ENCODE measurements at places on chromosomes 4 and X.

GRCh38 chr4:4412641-4413372 lies 25.9 kb downstream of the NSG1 start:
- DNase-seq, result no peak

- no peak for DNase-seq
Observed at GRCh38 chr4:170875868-170876267, 786.1 kb upstream of the AADAT start.

DNA sequence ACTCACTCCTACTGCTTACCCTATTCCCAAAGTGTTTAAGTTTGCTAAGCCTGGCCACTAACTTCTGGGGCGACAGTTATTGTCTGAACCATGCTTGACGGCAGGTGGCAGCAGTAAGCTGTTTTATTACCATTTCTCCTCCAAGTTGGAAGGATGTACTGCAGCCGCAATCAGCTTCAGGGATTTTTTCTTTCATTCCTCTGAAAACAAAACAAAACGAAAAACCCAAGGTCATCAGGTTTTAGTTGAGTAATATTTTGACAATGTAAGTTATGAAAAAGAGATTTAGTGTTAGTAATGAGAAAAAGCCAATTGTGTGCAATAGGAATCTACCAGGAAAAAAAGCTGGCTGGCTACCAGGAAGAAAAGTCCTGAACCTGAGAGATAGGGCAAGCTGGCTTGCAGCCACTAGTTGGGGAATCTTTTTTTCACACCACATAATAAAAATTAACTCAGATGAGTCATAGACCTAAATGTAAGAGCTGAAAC lies 13.2 kb upstream of the RAB9B start:
- no peak for DNase-seq

DNA sequence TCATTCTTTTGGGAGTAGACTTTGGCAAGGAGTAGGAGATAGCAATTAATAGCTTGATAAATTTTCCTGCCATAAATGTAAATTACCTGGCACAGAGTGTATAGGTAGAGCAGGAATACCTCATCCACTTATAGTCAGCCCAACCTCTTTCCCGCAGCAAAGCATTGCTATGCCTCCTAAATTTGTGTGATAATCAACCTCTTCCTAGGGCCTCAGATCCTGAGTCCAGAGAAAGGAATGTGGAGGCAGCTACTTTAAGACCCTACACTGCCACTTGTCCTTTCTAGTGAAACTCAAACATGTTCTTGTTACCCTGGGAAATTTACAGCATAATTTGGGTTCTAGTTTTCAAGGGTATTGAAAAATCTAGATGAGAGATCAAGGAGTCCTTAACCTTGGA lies 919.0 kb downstream of the RAPGEF2 start:
- no peak for DNase-seq

GRCh38 chr4:56666279-56666678 lies 14.8 kb downstream of the HOPX start:
- DNase-seq, result no peak

GRCh38 chrX:41406201-41406600 lies 40.9 kb upstream of the NYX start:
- DNase-seq, result no peak

GRCh38 chr4:136650541-136651277 lies 881.6 kb downstream of the PCDH18 start:
- no peak for DNase-seq

- DNase-seq, result no peak
Observed at GRCh38 chrX:133405498-133406185, 9.6 kb downstream of the GPC4 start.

DNA sequence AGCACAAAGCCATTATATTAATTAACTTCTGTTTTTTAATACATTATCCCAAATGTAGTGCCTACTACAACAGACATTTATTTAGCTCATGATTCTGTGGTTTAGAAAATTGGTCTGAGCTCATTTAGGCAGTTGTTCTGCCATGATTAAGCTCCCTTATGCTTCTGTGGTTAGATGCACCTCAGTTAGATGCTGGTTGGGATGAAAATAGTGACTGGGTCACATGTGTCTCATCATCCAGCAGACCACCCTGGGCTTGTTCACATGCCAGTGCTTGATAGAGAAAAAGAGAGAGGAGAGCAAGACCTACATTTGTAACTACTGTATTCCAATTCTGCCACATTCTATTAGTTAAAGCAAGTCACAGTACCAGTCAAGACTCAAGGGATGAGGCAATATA lies 376.4 kb upstream of the GNPDA2 start:
- DNase-seq, result no peak

- DNase-seq, result no peak
Observed at GRCh38 chr4:157898836-157899605, 273.8 kb downstream of the GASK1B start.

DNA sequence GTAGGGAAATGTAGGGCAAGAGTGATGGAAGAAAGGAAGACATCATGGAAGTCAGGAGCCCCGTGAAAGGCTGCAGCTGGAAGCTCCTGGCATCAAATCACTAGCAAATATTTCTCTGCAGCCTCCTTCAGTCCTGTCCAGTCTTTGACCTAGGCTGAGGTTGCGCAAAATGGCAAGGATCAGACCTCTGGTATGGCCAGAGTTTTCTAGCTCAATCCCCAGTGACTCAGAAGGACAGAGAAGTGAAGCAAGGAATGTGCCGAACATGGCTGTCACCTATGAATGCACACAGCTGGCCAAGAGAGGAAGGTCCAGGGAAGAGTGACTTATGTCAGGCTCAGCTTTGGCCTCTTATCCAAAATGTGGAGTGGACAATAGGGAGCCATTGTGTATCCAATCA lies 71.1 kb upstream of the PHOX2B start:
- no peak for DNase-seq

DNA sequence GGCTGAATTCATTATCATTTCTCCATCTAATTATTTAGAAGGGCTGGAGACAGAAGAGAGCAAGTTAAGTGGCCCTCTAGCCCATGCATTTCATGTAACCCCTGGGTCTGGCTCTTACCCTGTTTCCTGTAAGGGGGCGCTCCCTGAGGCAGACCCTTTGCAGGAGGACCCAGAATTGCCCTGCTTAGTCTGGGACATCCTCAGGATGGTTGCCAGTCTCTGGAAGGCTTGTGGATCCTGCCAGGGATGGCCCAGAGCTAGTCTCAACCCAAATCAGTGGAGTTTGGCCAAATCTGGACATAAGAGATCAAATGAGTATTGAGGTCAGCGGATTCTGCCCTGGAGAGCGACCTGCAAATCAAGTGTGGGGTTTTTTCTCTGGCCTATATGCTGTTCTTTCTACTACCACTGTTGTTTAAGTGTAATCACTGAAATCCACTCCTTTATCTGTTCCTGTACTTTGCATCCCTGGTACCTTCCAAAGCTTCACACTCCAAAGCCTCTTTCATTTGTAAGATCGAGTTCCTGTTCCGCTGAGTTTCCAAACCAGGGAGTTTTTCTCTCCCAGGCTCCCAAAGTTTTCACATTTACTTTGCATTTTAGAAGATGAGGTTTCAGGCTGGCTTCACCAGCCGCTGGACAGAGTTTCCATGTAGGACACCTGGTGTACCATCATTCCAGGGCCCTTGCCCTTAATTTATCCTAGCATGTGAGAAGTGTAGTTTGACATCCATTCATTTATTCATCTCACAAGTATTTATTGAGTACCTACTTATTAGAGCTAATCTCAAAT lies 6.3 kb downstream of the KLF3 start:
- no peak for DNase-seq

DNA sequence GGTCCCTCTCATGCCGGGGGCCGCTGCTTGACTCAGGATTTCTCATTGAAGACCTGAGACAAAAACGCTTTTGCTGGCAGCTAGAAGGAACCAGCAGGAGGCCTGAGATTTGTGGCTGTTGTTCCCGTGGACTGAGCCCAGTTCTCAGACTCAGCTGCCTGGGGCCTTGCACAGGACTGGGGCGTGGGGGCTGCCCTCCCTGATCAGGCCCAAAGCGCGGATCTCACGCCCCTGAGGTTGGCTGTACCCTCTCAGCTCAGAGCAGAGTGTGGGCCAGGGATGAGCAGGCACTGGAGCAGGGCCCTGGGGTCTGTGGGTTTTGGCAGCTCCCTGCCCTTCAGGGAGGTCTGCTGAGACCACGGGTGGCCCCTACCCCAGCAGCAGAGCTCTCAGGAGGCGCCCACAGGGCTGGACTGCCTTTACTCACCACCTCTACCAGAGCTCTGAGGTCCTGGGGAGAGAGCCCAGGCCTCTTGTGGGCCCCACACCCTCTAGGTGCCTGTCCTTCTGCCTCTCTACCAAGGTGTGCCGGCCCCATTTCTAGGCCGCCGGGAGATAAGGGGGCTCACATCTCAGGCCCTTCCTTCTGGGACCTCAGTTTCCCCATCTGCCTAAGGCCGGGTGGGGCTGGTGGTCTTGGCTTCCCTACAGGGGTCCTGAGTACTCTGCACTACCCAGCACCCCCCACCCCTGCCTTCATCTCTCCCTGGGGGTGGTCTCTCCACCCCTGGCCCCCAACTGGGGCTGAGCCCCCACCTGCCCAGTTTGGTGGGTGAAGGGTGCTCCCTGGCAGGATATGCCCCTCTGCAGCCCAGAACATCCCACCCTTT lies 5.6 kb downstream of the MSANTD1 start:
- DNase-seq, result no peak

DNA sequence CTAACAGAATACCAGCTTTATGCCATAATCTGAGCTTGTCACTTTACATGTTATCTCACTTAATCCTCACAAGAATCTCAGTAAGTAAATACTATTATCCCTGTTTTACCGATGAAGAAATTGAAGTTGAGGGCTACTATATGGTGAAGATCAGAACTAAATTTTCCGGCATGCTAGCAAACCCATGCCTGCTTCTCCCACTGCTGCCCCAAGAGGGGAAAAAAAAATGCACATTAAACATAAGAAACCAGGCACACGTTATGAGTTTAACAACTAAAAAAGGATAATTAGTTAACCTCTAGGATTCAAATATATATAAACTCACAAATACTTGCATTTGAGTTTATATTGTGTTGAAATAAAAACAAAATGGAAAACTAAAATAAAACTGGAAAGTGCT lies 10.8 kb downstream of the SLC10A7 start:
- DNase-seq, result no peak

GRCh38 chr4:53653484-53654053 lies 62.3 kb upstream of the LNX1 start:
- no peak for DNase-seq

- DNase-seq, result no peak
Observed at GRCh38 chrX:49977319-49978090, 55.1 kb downstream of the CLCN5 start.

DNA sequence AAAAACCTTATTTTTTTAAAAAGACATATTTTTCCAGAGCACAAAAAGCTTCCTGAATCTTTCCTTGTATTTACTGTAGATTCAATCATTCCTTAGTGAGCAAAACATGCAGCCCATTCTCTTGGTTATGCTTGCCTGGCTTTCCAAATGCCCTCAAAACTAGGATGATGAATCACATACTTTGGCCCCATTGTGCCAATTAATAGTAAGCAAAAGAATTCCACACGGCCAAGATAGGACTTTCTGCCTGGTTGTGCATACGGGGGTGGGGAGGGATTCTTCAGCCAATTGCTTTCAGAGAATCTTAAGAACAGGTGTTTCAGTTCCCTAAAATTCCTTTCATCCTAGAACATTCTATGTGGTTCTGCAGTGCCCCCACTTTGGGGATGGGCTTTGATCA lies 7.0 kb downstream of the RAI2 start:
- DNase-seq, result no peak

DNA sequence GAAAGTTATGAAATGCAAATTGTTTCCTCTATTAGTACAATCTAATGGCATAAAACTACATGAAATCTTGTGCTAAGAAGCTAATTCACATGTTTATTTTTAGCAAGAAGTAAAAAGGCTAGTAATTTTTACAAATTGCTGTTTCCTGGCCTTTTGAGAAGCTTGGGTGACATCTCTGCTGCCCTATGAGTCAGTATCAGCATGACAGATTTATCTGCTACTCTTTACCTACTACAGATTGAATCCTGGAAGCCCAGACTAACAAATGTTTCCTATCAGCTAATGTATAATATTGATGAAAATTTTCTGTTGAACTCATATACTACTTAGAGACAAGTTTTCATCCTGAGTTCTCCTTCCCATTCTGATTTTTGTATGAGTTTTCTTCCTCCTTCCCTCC lies 232.4 kb downstream of the DCTD start:
- no peak for DNase-seq

DNA sequence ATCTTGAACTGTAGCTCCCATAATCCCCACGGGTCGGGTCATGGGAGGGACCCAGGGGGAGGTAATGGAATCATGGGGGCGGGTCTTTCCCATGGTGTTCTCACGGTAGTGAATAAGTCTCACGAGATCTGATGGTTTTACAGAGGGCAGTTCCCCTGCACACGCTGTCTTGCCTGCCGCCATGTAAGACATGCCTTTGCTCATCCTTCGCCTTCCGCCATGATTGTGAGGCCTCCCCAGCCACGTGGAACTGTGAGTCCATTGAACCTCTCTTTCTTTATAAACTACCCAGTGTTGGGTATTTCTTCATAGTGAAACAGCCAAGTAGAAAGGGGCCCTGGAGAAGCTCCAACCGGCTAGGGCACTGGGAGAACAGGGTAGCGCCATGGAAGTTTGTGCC lies 12.3 kb downstream of the CTAG1A start:
- no peak for DNase-seq

GRCh38 chr4:37936889-37937498 lies 23.2 kb upstream of the PTTG2 start:
- no peak for DNase-seq

DNA sequence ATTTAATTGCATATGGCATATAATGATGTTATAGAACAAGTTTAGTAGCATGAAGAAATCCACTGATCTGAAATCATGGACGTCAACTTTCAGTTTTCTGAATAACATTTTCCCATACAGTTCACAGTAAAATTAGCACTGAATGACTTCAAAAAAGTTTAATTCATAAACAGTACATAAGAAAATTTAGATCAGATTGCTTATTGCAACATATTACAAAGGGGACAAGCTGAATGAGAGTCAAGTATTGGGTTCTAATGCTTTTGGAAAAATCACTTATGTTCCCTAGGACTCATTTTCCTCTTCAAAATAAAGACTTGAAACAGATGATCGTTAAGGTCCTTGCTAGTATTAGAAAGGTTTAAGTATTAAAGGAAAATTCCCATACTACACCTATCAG lies 898.3 kb upstream of the INTU start:
- no peak for DNase-seq

- DNase-seq, result no peak
Observed at GRCh38 chr4:163536091-163536490, 41.6 kb downstream of the TMA16 start.

DNA sequence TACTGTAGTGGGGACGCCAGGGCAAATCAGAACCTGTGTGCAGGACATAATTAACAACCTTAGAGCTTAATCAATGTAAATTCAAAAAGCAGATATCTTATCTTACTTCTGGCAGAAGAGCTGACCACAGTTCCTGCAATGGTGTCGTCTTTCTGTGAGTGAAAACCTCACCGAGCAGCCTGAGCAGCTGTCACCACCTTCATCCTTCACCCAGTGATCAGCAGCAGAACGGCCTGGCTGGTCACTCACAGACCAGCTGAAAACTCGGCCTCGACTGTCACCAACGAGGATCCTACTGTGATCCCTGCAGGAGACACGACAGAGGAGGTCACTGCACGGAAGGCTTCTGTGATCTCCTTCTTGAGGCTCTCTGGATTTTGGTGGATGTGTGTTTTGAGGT lies 94.2 kb downstream of the CDS1 start:
- no peak for DNase-seq

GRCh38 chr4:129916991-129917390 lies 821.0 kb downstream of the C4orf33 start:
- DNase-seq, result no peak

Measured in D721Med (cell line).